ENCODE measurements at places on chromosomes 6 and 20. TPM values are rescaled to one million over a fixed set of nuclear protein-coding genes. Genes with fewer than 3 reads are reported as not detected.

Gene C2
- 1.5 TPM for total RNA-seq

Gene KHDC1L
- not detected for total RNA-seq

Gene HRH3
- total RNA-seq: not detected

Gene RNF182
- 5.3 TPM for total RNA-seq

DNA sequence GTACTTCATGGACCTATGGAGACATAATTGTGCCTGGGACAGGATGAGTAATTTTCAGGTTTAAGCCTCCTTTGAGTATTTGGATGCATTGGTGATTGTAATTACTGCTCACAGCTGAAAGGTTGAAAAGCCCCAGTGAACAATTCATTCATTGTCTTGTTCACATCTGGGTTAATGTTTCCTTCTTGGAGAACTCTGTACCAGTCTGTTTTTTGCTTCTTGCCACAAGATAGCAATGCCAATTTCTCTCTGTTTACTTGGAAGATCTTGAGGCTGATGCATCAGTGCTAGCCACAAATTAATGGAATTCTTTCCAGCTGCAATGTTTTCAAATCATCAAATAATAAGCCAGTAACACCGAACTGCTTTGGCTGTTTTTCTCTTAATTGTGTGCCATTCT, 207.8 kb downstream of the BMP2 start:
- DNase-seq: no peak

- DNase-seq: no peak
These were observed 8.5 kb upstream of the ANGPT4 start for GRCh38 chr20:924639-925038.

DNA sequence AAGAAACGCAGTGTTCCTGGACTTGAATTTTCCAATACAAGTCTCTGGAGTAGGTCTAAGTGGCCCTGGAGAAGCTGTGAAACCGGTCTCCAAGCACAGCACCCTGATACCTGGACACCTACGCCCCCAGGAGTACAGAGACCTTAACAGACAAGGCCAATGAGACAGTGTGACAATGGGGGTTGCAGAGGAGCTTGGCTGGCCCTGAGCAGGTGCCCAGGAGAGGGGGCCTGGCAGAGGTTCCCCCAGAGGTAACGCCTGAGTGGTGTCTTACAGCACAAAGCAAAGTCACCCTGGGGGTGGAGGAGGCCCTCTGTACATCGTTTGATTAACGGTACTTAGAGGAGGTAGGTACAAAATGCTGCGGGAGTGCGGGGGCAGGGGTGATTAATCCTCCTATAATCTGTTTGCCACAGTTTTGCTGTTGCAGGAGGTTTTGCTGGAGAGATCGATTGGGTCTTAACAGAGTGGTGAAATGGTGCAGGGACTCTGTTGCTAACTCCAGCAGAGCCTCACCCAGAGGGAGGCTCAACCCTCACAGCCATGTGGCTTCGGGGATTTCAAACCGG, 37.3 kb upstream of the APCDD1L start:
- DNase-seq: no peak

GRCh38 chr20:31945785-31946184, 6.1 kb downstream of the PDRG1 start:
- no peak for DNase-seq

DNA sequence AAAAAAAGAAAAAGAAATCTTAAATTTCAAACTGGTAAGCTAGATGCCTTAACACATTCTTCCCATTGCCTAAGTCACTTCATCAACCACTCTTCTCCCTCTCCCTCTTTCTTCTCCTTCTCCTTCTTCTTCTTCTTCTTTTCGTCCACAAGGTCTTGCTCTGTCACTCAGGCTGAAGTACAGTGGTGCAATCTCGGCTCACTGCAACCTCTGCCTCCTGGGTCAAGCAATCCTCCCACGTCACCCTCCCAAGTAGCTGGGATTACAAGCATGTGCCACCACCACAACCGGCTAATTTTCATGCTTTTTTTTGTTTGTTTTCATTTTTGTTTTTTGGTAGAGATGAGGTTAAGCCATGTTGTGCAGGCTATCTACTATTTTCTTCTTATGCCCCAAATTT, 60.2 kb downstream of the GPR63 start:
- no peak for DNase-seq

DNA sequence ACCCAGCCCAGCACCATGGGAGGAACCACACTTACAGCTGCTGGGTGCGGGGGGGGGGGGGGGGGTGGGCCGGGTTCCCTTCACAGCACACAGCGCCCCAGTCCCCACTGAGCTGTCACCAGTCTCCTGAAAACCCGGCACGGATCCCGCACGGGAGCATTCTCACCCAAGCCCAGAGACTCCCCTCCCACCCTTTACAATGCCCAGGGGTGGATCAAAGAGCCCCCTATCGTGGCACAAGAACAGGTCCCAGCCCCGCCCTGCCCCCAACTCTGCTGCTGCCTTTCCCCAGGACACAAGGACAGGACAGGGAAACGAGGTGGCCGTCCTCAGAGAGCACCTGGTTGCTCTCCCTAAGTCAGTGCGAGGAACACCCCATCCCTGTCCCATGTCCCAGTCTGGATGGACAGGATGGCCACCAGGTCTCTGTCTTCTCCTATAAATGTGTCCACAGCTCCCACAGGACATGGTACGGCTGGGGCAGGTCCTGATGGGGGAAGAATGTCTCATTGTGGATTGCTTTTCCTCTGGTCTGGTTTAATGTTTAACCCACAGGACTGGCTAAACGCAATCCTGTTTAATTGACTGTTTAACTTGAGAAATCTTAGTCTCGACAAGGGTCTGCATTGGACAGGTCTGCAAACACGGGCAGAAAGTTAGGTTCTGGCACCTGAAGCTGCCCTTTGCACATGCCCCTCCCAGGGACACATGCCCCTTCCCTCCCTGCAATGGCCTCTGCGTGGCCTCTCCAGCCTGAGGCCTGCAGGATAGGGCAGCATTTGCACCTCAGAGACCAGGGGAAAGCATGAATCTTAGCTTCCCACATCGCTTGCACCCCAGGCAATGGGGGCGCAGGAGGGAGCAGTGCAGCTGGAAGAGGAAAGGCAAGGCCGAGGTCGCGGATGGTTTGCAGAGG, 45.3 kb downstream of the DACT2 start:
- DNase-seq: no peak

DNA sequence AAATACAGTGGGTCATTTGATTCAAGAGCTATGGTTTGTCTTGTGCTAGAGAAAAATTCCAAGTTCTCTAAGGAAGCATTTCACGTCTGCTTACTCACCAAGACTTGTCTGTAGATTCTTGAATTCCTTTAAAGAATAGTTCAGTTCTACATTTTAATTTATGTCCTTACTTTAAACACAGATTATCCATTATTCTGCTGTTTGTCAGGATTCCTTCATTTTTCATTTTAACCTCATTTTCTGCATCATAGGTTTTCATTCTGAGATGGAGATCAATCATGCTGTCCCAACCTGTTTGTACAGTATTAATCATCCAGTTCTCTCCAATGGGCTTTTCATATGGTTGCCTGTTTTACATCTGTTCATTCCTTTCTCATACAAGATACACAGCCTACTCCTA, 24.5 kb upstream of the POPDC3 start:
- DNase-seq: no peak

DNA sequence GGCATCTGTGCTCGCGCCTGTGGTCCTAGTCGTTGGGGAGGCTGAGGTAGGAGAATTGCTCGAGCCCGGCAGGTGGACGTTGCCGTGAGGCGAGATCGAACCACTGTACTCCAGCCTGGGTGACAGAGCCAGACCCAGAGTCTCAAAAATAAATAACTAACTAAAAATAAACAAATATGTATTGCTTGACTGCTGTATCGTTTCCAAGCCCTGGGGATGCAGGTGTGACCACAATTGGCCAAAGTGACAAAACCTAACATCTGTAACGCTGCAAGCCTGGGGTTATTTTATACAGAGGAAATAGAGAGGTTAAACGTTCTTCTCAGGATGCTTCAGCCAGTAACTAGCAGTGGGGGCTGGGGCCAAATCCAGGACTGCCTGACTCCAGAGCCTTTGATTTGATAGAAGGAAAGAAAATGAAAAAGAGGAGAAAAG, 1.9 kb upstream of the SRSF3 start:
- DNase-seq: no peak

GRCh38 chr6:106315765-106316374, 9.7 kb downstream of the ATG5 start:
- DNase-seq: no peak

All from chondrocyte (in vitro differentiated cells).